ENCODE measurements at places on chromosomes 5 and 9. TPM values are rescaled to one million over a fixed set of nuclear protein-coding genes. Genes with fewer than 3 reads are reported as not detected.

WDR31 gene
- 0.54 TPM for total RNA-seq

PCDHGA3 gene
- 0.54 TPM for total RNA-seq

PRELID2 gene
- total RNA-seq: 31.4 TPM

EIF4E1B gene
- not detected for total RNA-seq
